ENCODE measurements at places on chromosomes 7 and 10. TPM values are rescaled to one million over a fixed set of nuclear protein-coding genes. Genes with fewer than 3 reads are reported as not detected.

- DNase-seq = no peak
Measured at GRCh38 chr7:111409714-111410422, 152.4 kb downstream of the IMMP2L start.

- no peak for DNase-seq
Measured at GRCh38 chr10:76082956-76083355, 651.5 kb downstream of the LRMDA start.

The PRKCQ gene
- 42.9 TPM for total RNA-seq

GRCh38 chr10:63423494-63423893 lies 42.3 kb downstream of the JMJD1C start:
- DNase-seq = no peak

DNA sequence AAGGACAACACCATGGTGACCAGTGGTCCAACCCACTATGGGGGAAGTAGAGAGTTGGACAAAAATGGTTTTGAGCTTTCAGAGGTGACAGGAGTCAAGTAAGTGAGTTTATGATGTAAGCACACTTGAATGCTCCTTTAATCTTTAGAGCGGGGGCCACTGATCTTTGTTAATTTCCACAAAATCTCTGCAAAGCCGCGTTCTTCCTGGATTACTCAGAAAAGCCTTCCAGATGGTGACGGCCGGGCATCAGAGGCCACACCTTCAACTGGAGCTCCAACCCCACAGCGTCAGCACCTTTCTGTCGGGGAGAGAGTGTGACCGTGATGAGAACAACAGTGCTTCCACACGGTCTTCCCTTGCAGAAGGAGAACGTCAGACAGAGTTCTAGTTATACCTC lies 35.2 kb upstream of the KLF6 start:
- no peak for DNase-seq

The PTF1A gene
- not detected for total RNA-seq
